ENCODE measurements at places on chromosomes 3 and 15. TPM values are rescaled to one million over a fixed set of nuclear protein-coding genes. Genes with fewer than 3 reads are reported as not detected.

Gene LYSMD4
- 3.7 TPM for total RNA-seq

Gene NPAP1
- not detected for total RNA-seq

Gene PPM1L
- 0.99 TPM for total RNA-seq

- no peak for DNase-seq
These were observed 134.2 kb downstream of the WDR72 start for GRCh38 chr15:53625260-53625659.

Gene AADAC
- total RNA-seq: under 0.01 TPM

DNA sequence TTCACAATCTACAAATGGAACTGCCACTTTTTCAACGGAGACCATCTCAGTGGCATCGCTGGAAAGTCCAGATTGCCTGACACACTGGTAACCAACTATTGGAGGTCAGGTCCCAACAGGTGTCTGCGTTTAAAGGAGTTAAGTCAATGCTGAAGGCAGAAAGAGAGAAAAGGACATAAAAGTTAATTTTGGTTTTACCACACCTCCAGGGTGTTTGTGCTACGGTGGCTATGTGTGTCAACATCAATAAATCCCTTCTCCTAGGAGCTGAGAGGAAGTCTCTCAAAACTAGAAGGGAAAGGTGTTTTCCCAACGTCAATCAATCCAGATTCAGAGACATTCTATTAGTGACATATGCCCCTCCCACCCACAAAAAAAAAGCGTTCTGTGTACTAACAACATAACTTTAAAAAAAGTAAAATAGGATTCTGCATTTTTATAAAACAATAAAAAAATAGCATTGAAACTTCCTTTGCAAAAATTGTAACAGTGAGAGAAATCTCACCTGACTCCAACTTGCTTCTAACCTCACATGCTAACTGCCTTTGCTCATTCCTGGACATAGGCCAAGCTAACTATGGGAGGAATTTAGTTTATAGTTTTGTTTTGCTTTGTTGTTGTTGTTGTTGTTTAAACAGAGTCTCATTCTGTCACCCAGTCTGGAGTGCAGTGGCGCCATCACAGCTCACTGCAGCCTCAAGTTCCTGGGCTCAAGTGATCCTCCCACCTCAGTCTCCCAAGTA, 58.7 kb downstream of the GATM start:
- DNase-seq: no peak

DNA sequence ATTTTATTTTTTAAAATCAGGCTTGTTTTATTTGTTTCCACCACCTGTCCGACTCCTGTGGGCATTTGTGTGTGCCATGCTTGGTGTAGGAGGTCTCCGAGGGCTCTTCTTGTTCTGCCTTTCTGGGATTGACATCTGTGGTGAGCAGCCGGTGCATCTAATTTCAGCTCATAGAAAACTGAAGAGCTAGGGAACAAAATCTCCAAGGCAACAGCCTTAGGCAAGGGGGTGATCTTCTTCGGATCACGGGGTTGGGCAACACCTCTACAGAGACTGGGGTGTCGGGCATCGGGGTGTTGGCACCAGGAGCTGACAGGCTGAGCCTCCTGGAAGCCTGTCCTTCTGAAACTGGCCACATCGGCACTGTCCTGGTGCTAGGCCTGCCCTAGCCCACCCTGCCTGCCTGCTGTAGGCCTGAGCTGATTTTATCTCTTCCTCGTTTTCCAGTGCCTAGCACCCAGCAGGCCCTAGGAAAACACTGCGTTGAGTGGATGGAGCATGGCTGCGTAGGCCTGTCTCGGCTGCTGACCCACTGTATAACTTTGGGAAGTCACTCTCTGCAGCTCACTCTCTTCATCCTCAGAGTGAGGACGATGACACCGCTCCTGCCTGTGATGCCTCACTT, 10.3 kb downstream of the CHCHD6 start:
- DNase-seq: no peak

Gene PFKFB4
- total RNA-seq: 1.5 TPM

DNA sequence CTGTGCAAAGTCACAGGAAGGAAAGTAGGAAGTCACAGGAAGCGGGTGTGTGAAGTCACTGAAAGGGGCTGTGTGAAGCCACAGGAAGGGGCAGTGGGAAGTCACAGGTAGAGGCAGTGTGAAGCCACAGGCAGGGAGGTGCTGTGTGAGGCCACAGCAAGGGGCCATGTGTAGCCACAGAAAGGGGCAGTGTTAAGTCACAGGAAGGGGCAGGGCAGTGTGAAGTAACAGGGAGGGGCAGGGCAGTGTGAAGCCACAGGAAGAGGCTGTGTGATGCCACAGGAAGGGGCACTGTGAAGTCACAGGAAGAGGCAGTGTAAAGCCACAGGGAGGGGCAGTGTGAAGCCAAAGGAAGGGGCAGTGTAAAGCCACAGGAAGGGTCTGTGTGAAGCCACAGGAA, 36.5 kb downstream of the GASK1A start:
- no peak for DNase-seq

DNA sequence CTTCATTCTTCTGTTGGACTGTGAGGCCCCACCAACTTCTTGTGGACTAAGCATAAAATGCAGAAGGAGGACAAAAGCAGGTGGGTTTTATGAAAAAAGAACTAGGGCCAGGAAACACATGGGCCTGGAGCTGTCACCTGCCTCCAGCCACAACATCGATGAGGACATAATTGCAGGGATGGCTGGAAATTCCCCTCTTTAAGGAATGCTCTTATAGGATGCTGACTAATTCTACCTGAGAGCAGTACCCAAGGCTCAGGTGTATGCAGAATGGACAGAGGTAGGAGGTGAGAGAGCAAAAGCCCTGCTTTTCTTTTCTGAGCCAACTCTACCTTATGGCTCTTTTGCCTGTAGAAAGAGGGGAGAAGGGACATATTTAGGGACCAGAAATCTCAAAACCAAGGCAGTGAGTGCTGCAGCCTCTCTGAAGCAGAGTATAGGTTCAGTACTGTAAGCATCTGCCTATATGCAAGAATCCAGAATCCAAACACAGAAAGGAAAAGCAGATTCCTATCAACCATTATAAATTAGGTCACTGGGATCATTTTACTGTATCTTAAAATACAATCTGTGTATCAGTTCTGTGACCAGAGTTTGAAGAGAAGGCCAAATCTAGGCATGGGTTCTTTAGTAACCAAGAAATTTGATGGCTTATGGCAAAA, 205.3 kb upstream of the WNT5A start:
- DNase-seq: no peak

GRCh38 chr15:54520616-54521015, 542.4 kb downstream of the UNC13C start:
- no peak for DNase-seq

Gene DAZL
- total RNA-seq: not detected

GRCh38 chr3:22103423-22103822, 352.4 kb upstream of the ZNF385D start:
- DNase-seq: no peak

Gene CD86
- total RNA-seq: not detected

Gene SLC28A2
- not detected for total RNA-seq

GRCh38 chr15:64746921-64747320, 28.5 kb downstream of the RBPMS2 start:
- DNase-seq: no peak

Gene CCRL2
- total RNA-seq: 0.40 TPM

DNA sequence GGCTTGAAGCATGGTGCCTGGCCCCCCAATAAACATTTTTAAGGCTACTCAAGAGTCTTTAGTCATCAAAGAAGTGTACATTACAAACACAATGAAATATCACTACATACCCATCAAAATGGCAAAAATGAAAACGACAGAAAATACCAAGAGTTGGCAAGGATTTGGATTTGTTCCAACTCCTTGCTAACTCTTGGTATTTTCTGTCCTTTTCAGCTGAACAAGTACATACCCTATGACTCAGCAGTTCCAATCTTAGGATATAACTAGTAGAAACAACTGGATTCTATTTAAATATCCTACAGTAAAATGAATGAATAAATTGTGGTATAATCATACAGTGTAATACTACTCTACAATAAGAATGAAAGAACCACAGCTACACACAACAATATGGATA, 25.1 kb upstream of the GABPB1 start:
- no peak for DNase-seq

DNA sequence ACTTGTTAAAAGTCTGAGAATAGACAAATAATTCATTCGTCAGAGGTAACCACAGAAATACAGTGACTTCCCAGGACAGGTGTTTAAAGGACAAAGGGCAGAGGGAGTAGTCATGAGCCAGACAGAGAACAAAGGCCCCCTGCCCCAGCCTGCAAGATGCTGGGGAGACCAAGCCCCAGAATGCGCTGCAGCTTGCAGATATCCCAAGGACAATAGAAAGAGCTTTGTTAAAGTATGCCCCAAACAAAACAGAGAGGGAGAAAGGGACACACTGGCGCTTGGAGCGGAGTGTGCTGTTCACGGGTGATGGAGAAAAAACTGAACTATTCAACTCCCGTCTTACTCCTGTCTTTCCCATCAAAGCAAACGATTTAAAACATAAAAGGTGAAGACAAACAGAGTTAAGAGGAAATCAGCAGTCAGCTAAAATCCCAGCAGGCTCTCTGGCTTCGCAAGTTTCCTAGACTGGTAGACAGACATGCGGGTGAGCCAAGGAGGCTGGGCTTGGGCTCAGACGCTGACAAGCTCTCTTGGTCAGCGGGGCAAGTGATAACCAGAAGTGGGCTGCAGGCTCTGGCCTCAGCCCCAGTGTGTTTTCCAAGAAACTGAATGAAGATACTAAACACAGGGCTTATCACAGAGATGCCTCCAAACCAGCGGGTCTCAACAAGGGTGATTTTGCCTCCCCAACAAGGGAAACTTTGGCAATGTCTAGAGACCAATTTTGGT, 130.1 kb downstream of the UACA start:
- no peak for DNase-seq

DNA sequence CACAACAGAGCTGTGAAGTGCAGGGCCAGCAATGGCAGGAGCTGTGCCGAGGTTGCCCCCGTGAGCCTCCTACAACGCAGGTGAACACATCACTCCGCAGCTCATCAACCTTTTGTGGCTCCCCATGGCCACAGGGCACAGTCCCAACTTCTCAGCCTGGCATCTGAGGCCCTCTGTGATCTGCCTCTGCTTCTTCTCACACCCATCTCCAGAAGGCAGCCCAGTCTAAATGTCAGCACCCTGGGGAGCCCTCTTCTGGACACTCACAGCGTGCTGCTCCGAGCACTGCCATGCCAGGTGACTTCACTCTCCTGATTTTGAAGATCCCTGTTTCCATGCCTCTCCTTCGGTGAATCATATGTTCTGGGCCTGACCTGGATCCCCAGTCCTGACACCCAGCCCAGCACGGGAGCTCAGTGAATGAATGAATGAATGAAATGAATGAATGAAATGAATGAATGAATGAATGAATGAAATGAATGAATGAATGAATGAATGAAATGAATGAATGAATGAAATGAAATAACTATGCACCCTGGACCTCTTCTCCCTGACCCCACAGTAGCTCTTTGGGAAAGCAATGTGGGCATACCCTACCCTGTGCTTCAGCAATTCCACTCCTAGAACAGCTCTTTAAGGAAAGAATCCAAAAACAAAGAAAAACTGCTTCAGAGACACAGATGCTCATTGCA, 17.9 kb upstream of the SKIC8 start:
- peak; percentile 16 for DNase-seq

DNA sequence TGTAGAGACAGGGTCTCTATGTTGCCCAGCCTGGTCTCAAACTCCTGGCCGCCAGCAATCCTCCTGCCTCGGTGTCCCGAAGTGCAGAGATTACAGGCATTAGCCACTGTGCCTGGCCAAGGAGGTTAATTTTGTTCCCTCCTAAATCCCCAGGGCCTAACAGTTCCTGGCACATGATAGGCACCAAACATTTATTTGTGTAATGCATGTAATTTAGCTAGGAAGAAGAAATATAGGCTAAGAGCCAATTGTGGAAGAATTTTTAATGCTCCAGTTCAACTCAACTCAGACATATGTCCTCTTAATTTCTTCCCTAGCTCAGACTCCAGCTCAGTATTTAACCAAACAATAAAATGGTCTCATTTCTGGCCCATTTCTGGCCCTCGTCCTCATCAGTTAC, 7.7 kb upstream of the ZNF592 start:
- DNase-seq: no peak

DNA sequence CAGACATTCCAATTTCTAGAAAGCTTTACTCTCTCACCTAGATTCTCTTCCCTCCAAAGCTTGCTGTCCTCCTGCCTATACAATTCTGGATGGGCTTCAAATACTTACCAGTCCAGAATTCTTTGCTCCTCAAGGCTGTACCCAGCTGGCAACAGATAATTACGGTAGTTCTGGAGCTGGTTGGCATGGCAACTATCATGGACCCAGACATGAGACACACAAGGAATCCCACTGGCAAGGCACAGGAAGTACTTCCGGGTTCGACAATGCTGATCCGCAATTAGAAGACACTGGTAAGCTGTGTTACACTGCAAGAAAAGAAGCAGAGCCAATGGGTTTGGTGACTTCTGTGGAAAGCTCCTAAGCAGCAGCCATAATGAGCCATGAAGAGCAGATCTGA, 37.9 kb downstream of the TUBGCP4 start:
- no peak for DNase-seq

DNA sequence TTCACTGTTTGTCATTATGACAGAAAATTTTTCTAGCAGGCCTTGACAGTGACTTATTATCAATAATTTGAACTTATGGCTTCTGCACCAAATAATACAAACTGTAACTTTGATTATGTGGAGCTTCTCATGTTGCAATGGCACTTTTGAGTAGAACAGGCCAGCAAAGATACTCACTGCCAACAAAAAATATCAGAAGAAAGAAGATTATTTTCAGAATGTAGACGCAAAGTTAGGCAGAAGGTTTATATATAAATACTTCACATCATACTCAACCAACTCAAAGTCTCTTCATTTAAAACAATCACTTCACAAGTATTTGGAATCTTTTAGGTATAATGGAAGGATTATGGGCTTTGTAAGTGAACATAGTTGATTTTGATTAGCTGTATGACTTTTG, 893.0 kb downstream of the ROBO2 start:
- DNase-seq: no peak

Gene ATP13A3
- 121 TPM for total RNA-seq

GRCh38 chr15:35618260-35619188, 72.6 kb upstream of the DPH6 start:
- no peak for DNase-seq

- DNase-seq: no peak
These were observed 23.5 kb upstream of the INO80 start for GRCh38 chr15:41139619-41140018.

GRCh38 chr3:101248736-101249135, 71.6 kb downstream of the IMPG2 start:
- peak; percentile 80 for DNase-seq

Gene TGM5
- total RNA-seq: not detected

DNA sequence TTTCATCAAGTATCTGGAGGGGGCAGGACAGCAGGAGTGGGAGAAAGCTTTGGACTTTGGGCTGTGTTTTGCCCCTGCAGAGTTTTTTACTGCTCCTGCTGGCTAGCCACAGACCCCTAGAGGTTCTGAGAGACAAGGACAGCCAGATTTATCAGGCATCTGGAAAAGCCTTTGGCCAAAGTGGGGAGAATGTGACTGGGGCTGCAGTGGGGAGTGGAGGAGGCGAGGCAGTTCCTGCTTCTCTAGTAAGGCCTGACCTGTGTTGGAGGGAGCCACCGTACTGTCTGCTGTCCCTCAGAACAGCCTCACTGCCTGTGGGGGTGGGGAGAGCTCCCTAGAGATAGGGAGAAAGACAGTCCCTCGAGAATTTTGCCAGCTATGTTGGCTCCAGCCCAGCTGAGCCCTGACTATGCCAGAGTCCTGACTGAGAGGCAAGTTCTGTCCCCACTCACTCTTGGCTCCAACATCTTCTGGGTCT, 2.2 kb downstream of the ALPK3 start:
- DNase-seq: peak; percentile 8

GRCh38 chr3:176964661-176965060, 232.6 kb downstream of the TBL1XR1 start:
- no peak for DNase-seq

- DNase-seq: no peak
These were observed 109.5 kb downstream of the VGLL4 start for GRCh38 chr3:11534011-11534792.

GRCh38 chr3:33790091-33790490, 8.3 kb upstream of the PDCD6IP start:
- DNase-seq: no peak

Measured in lung microvascular endothelial cell (primary cell).